K562 (cell line): ENCODE measurements at places on chromosomes 13 and 19. TPM values are rescaled to one million over a fixed set of nuclear protein-coding genes. Genes with fewer than 3 reads are reported as not detected.

ZNF177 gene
- 0.46 and 1.5 TPM in 2 replicates for polyA plus RNA-seq

ACP7 gene
- polyA plus RNA-seq = not detected in 2 replicates

GNG7 gene
- polyA plus RNA-seq = 0.07 TPM in 1 of 2 replicates, not detected in the other

ZNF358 gene
- 5.3 and 6.3 TPM in 2 replicates for polyA plus RNA-seq

COQ8B gene
- 26.5 and 32.3 TPM in 2 replicates for polyA plus RNA-seq

FBN3 gene
- 0.01 and 0.03 TPM in 2 replicates for polyA plus RNA-seq

MYPOP gene
- polyA plus RNA-seq = 2.4 and 4.9 TPM in 2 replicates

LILRA5 gene
- polyA plus RNA-seq = not detected in 2 replicates

MIA gene
- 0.21 and 1.1 TPM in 2 replicates for polyA plus RNA-seq

LENG1 gene
- polyA plus RNA-seq = 6.7 and 9.1 TPM in 2 replicates

PRR20E gene
- polyA plus RNA-seq = not detected in 2 replicates

CLEC4G gene
- polyA plus RNA-seq = not detected in 2 replicates

ZNF560 gene
- polyA plus RNA-seq = 0.03 and 0.04 TPM in 2 replicates

ONECUT3 gene
- polyA plus RNA-seq = not detected in 2 replicates

CYP4F8 gene
- polyA plus RNA-seq = not detected in 2 replicates

COMP gene
- not detected in 2 replicates for polyA plus RNA-seq

KIR3DL1 gene
- not detected in 2 replicates for polyA plus RNA-seq

JAK3 gene
- 0.04 and 0.07 TPM in 2 replicates for polyA plus RNA-seq

RGCC gene
- 7.2 and 10.3 TPM in 2 replicates for polyA plus RNA-seq

METTL21C gene
- not detected in 2 replicates for polyA plus RNA-seq

SHISA2 gene
- polyA plus RNA-seq = not detected in 2 replicates

KCTD15 gene
- polyA plus RNA-seq = 31.2 and 49.0 TPM in 2 replicates

SLC25A41 gene
- 4.0 and 6.7 TPM in 2 replicates for polyA plus RNA-seq

ATCAY gene
- polyA plus RNA-seq = not detected in 2 replicates

KRTDAP gene
- not detected in 2 replicates for polyA plus RNA-seq

CALR3 gene
- not detected in 2 replicates for polyA plus RNA-seq

PLIN4 gene
- 0.07 and 0.16 TPM in 2 replicates for polyA plus RNA-seq

MUC16 gene
- not detected in 2 replicates for polyA plus RNA-seq

ZNF776 gene
- polyA plus RNA-seq = 7.9 and 9.1 TPM in 2 replicates

PRTN3 gene
- polyA plus RNA-seq = 0.50 TPM in 1 of 2 replicates, not detected in the other

SOHLH2 gene
- 13.6 and 14.5 TPM in 2 replicates for polyA plus RNA-seq

RTBDN gene
- polyA plus RNA-seq = 0.58 and 1.9 TPM in 2 replicates

TEX30 gene
- polyA plus RNA-seq = 39.5 and 40.6 TPM in 2 replicates

SLC7A10 gene
- not detected in 2 replicates for polyA plus RNA-seq

ZNF506 gene
- not detected in 2 replicates for polyA plus RNA-seq

FCER2 gene
- not detected in 2 replicates for polyA plus RNA-seq

CEACAM4 gene
- polyA plus RNA-seq = not detected in 2 replicates

NEK3 gene
- 6.4 and 9.9 TPM in 2 replicates for polyA plus RNA-seq
